ENCODE measurements at places on chromosomes 6 and 20.

DNA sequence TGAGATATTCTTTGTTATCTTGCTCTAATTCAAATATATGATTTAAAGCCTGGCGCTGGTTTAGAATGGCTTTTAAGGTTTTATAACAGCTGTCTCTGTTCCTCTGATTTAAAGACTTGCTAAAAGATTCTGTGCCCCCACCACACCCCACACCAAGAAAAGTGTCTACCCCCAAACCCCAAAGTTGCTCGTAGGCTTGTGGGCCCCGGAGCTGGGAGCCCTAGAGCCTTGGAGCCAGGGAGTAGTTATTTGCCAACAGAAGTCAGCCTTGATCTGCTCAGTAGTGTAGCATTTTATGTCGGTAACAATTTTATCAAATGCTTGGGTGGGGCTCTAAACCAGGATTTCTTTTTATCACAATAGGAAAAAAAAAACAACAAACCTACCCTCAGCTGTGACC lies 105.2 kb upstream of the TRAF3IP2 start:
- no peak for DNase-seq

DNA sequence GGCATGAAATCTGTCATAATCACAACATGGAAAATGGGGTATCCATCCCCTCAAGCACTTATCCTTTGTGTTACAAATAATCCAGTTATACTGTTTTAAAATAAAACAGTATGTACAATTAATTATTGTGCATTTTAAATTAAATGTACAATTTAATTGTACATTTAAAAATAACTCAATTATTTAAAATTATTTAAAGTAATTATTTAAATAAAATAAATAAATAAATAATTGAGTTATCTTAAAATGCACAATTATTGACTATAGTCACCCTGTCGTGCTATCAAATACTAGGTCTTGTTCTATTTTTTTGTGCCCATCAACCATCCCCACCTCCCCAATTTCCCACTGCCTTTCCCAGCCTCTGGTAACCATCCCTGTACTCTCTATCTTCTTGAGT lies 66.9 kb upstream of the KCNG1 start:
- DNase-seq, result no peak

- no peak for DNase-seq
These were observed 13.2 kb downstream of the MAP1LC3A start for GRCh38 chr20:34571753-34572152.

- no peak for DNase-seq
These were observed 2.2 kb downstream of the FBXL4 start for GRCh38 chr6:98945311-98946115.

DNA sequence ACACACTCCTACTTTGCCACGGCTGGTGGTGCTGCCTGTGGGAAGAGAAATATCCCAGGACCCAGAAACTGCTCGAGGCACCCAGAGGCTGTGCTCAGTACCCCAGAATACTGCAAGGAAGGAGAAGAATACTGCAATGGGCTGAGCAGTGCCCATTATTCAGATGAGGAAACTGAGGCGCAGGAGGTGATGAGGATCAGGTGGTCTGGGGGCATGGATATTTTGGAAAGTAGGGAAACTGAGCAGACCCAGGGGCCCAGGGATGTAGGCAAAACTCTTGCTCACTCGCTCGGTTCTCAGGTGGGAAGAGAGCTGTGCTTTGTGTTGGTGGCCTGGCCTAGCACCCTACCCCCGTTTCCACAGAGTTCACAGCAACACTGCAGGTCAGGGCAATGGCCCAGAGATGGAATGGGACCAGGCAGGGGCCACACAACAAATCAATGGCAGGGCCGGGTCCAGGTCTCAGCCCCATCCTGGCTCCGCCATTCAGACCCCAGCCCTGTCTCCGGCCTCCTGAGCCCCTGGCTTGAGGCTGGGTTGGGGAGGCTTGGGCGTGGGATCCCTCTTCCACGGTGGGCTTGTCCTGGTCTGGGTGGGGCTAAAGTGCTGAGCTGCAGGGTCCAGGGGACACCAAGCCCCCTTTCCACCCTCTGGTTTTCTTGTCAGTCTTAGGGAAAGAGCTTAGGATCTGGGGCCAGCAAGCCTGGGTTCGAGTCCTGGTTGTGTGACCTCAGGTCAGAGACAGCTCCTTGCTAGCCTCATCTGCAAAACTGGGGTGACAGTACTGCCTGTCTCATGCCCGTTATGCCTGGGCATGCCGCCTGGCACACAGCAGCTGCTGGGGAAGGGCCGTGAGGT lies 33.9 kb downstream of the SUN5 start:
- no peak for DNase-seq

DNA sequence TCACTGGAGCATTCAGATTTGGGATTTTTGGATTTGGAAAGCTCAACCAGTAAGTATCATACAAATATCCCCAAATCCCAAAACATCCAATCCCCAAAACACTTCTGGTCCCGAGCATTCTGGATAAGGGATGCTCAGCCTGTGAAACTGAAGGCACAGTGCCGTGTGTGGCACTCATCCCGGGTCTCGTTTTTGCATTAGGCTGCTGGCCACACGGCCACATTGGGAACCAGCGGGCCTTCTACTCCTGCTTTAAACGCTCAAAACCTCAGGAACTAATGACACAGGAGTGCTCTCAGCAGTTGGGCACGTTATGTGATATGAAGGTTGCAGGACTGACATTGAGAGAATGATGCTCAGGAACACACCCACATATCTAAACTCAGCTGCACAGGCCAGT lies 35.6 kb downstream of the PSMG4 start:
- no peak for DNase-seq

GRCh38 chr6:157046776-157047175 lies 269.6 kb downstream of the ARID1B start:
- DNase-seq, result no peak

- no peak for DNase-seq
These were observed 73.5 kb downstream of the TTLL2 start for GRCh38 chr6:167398214-167399050.

GRCh38 chr20:62523473-62524203 lies 47.8 kb upstream of the GATA5 start:
- peak; percentile 77 for DNase-seq

GRCh38 chr20:42258564-42259302 lies 640.6 kb upstream of the CHD6 start:
- no peak for DNase-seq

DNA sequence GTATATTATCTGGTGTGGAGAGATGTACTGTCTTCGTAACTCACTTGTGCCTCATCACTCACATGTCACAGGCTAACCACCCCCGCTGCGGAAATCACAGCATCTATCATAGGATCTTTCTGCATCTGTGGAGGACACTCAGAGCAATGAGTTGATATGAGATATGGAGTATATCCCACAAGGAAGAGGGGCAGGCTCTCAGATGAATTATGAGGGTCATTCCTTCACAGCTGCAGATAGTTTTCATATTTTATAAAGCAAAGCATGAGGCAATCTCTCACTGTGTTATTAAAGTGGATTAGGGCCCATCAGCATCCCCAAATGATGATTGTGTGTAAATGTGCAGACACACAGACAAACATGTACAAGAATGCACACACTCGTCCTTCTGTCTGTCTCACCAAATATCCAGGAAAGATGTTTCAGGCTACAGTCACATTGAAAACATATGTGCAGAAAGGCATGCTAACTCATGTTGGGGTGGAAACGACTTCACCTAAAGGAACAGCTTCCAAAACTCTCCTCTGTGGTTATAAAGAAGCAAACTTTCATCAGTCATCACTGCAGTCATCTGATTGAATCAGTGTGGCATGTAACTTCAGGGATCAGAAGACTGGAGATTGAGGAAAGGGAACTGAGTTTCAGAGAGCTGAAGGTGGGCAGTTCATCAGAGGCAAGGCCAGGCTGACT lies 164.7 kb downstream of the FOXC1 start:
- DNase-seq, result no peak

DNA sequence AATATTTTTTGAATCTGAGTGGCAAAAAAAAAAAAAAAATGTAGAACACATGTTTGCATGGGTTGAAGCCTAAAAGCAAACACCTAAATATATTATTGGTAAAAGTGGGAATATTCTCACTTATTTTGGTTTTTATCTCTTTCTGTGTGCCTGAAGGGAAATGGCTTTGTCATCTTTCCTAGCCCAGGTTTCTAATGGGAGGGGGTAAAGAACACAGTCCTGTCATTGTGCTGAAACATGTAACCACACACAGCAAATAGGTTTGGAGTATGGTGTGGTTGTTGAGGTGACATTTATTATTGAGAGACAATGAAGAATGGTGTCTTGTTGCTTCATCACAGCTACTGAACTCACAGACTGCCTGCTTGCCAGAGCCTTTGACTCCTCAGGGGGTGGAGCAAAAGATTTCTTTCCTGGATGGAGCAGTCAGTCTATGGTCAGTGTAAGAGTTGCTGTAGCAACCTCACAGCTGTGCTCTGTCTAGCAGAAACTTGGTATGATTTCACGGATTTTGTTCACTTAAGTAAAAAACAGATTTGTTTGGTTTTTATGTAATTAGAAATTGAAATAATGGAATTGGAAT lies 70.2 kb downstream of the CEP57L1 start:
- DNase-seq, result peak; percentile 41

DNA sequence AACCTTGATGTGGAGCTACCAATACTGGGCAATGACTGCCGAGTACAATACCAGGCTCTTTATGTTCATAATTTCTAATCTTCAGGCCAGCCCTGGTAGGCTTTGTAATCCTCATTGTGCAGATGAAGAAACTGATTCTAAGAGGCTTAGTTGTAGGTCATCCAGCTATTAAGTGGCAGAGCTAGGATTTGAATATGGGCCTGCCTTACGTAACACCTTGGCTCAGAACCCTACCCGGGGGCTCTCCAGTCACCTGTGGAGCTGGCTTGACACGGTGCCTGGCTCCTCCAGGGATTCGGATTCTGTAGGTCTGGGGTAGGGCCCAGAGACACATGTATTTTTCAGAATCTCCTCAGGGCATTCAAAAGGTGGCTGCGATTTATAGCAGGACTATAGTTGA lies 515.5 kb downstream of the QKI start:
- DNase-seq, result no peak

DNA sequence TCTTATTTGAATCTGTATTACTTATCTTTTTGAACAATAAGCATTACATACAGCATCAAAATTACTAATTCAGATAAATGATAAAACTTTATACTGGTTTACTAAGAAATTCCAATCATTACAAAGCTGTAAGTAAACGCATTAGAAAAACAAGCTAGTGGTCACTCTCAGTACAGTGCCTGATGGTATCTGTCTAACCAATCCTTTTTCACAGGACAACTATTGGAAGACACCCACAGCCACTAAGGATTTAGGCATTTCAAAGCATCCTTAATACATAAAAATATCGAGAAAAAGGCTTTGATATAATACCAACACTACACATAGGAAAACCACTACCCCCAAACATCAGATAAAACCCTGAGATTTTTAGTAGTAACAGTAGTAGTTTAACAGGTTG lies 2.6 kb downstream of the CD164 start:
- no peak for DNase-seq

GRCh38 chr6:148509800-148510581 lies 167.4 kb downstream of the SASH1 start:
- DNase-seq, result peak; percentile 17

DNA sequence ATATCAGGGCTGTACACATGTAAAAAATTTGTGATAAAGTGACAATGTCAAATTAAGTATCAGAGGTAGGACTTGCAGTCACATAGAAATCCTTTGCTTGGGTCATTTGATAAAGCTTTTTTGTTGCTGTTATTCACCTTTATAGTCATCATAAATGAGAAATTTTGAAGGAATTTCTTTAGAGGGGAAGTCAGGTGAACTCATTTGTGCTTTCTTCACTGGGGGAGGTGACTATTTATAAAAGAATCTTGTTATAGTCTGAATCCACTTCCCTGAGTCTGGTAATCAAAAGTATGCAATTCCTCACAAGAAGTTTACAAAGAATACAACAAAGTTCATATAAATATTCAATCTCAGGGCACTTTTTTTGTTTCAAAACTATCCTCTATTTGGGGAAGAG lies 47.7 kb downstream of the FRK start:
- no peak for DNase-seq

DNA sequence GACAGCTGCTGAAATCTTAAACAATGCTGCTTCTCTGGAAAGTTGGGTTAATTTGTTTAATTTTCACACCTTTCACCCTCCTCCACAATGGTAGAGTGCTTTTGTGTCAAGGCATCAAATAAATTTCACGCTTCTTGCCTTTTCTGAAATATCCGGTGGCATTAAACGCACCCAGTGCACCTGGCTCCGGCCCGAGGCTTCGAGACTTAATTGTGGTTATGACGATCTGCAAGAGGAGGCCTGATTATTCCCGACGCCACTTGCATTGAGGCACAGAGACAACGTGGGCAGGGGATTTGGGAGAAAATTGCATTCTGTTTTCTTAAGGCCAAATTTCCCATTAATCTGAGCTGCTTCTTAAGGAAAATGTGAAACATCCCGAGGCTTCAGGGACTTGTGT lies 152.2 kb downstream of the CDH4 start:
- DNase-seq, result no peak

DNA sequence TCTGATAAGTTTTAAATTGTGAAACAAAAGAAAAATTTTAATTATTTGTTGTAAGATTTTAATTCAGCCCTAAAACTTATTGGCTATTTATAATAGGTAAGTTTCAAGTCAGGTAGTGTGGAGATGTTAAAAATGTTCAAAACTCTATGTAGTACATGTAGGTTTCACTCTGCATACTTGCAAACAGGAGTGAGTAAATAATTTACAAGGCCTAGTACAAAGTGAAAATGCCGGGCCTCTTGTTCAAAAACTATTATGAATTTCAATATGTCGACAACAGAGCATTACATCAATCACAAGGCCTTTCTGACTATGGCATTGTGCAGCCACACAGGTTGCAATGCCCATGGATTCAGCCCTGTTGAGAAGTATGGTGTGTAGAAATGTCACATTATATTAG lies 80.9 kb upstream of the GRIK2 start:
- no peak for DNase-seq

- no peak for DNase-seq
These were observed 131.8 kb downstream of the SLC23A2 start for GRCh38 chr20:4869290-4870193.

DNA sequence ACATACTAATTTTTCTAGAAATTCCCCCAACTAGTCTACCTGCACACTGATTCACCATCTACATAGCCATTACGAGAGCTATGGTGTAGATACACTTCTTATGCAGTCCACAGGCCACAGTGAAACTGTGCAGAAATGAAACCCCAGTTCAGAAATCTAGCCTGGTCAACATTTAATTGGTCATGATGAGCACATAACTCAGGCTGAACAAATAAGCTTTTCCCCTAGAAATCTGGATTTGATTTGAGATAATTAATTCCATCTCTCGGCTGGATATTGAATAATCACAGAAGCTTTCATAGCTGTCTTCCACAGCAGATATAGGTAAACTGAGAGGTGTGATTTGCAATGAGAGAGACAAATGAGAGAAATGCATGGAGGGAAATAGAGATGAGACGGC lies 22.6 kb upstream of the TINAG start:
- no peak for DNase-seq
